Body of pancreas (tissue), 4 donors: ENCODE measurements at places on chromosomes 1 and 21. TPM values are rescaled to one million over a fixed set of nuclear protein-coding genes. Genes with fewer than 3 reads are reported as not detected.

ATP5PO gene
- 85.0 TPM for total RNA-seq

GRCh38 chr1:229984310-229984991 lies 82.6 kb upstream of the GALNT2 start:
- no peaks in the 10 kb centered on the region for H3K27me3 ChIP-seq
- DNase-seq: no peak
- no peaks in the 10 kb centered on the region for H3K36me3 ChIP-seq

DNA sequence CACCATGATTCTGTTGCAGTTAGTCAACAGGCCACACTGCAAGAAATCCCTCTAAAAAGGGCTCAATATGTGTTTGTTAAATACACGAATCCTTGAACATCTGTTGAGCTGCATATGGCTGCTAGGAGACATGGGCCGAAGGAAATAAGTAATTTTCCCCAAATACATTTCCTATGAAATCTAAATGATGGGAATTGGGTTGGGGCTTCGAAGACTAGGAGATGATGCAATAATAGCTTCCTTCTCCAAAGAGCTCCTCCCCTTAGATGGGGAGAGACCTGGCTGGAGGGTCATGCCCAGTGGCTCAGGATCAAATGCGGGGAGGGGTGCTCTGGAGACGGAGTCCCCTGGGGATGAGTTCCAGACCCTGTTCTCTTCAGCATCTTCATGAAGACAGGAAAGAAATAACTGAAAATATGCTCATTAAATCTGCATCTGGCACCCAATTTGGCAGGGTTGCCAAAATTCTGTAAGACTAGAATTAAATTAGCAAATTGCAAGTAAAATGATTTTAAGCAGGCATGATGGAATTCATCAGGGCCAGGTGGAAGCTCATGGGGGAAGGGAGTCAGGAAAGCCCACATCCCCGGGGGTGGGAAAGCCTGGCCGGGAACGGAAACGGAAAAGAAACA lies 165.0 kb upstream of the EDN2 start:
- no peak overlapping the region for H3K27ac ChIP-seq
- H3K4me1 ChIP-seq: no peaks in the 10 kb centered on the region
- no peak for DNase-seq
- H3K36me3 ChIP-seq: no peaks in the 10 kb centered on the region

DNA sequence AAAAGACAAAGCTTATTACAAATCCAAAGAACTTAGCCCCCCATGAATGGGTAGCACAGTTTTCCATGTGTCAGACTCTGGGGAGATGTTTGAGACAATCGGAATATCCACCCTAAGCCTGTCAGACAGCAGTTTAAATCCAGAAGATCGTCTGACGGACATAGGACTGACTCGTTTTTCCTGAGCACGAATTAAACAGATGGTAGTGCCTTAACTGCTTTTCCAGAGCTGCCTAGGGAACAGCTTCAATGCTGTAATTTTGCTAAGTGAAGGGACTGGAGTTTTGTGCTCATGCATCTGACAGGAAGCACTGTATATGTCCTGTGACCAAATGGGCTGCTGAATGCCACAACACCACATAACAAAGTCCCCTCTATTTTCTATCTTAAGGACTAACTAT lies 48.6 kb downstream of the PCNX2 start:
- H3K4me1 ChIP-seq: peaks cover 17% of the 10 kb centered on the region
- no peaks in the 10 kb centered on the region for H3K27me3 ChIP-seq
- H3K27ac ChIP-seq: no peak overlapping the region
- DNase-seq: no peak
- H3K4me3 ChIP-seq: no peak overlapping the region

GRCh38 chr21:36676039-36676950 lies 22.6 kb upstream of the SIM2 start:
- H3K36me3 ChIP-seq: no peaks in the 10 kb centered on the region
- H3K4me3 ChIP-seq: no peak overlapping the region
- no peak overlapping the region for H3K27ac ChIP-seq

DNA sequence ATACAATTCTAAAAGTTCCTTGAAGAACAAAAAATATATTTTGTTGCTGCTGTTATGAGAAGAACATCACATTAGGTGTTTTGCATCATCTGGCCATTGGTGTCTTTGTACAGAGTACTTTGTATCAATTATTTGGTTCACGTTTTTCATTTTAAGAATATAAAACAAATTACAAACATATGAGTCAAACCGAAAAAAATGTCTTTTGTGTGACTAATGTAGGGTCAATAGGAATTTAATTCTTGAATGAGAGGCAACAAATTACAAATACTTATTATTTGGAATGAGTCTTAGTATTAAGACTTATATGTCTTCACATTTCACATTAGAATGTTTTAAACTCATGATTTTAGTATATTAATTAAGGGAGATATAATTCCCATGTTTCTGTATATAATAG lies 54.8 kb downstream of the NR5A2 start:
- H3K27ac ChIP-seq: no peak overlapping the region
- no peak for DNase-seq
- H3K4me3 ChIP-seq: no peak overlapping the region
- no peaks in the 10 kb centered on the region for H3K36me3 ChIP-seq
- H3K27me3 ChIP-seq: no peaks in the 10 kb centered on the region

- H3K27me3 ChIP-seq: no peaks in the 10 kb centered on the region
- H3K27ac ChIP-seq: no peak overlapping the region
- H3K4me1 ChIP-seq: no peaks in the 10 kb centered on the region
- H3K4me3 ChIP-seq: no peak overlapping the region
- no peak for DNase-seq
Measured at GRCh38 chr1:87766737-87767136, 438.1 kb downstream of the LMO4 start.
